ENCODE measurements at places on chromosomes 12 and 14. TPM values are rescaled to one million over a fixed set of nuclear protein-coding genes. Genes with fewer than 3 reads are reported as not detected.

NFATC4 gene
- total RNA-seq, result 48.2 TPM

SLC5A8 gene
- total RNA-seq, result not detected

CRACR2A gene
- total RNA-seq, result 5.1 TPM

ADAM21 gene
- total RNA-seq, result 0.55 TPM

KRT78 gene
- not detected for total RNA-seq

AP5M1 gene
- total RNA-seq, result 11.2 TPM

GLS2 gene
- total RNA-seq, result not detected

PRKD1 gene
- 12.4 TPM for total RNA-seq

TSPAN19 gene
- total RNA-seq, result not detected

ESR2 gene
- total RNA-seq, result under 0.01 TPM

PTGER2 gene
- 6.6 TPM for total RNA-seq

CLEC14A gene
- 3.6 TPM for total RNA-seq

FRS2 gene
- 28.4 TPM for total RNA-seq

KRT82 gene
- total RNA-seq, result not detected

SERPINA9 gene
- total RNA-seq, result not detected

KRT6A gene
- 22.8 TPM for total RNA-seq

TC2N gene
- total RNA-seq, result 0.65 TPM

KRT6B gene
- total RNA-seq, result 0.18 TPM

NDUFA9 gene
- 31.7 TPM for total RNA-seq

GDF3 gene
- total RNA-seq, result not detected

VDR gene
- 8.1 TPM for total RNA-seq

NPFF gene
- not detected for total RNA-seq

MDGA2 gene
- under 0.01 TPM for total RNA-seq

HELB gene
- total RNA-seq, result 2.6 TPM
